ENCODE measurements at places on chromosomes 6 and 20. TPM values are rescaled to one million over a fixed set of nuclear protein-coding genes. Genes with fewer than 3 reads are reported as not detected.

Gene KIAA1755
- 0.37 TPM for polyA plus RNA-seq

- DNase-seq, result peak; percentile 69
These were observed 33.9 kb downstream of the SLC17A4 start for GRCh38 chr6:25788305-25788922.

DNA sequence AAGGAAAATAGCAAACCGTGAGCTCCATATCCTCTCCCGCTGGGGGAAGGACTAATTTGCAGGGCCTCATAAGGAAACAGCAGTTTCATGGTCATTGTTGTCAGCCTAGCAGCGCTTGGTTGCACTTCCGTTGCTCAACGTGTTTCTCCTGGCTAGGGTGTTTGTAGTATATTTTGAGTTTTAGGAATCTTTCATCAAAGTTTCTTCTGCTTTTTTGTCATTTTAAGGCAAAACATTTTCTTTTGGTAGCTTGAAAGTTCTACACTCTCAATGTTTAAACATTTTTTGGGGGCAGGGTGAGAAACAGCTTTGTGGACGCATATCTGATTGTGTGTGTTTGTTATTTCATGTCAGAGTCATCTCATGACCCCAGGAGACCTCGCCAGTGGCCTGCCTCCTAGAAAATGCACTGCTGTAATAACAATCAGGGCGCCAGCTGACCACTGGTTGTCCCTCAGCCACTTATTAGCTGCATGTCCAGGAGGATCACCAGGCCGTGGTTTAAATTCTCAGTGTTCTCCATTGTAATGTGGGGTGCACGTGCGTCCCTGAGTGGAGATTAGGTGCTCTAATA lies 20.6 kb downstream of the JARID2 start:
- peak; percentile 53 for DNase-seq

- no peak for DNase-seq
These were observed 13.2 kb upstream of the VAPB start for GRCh38 chr20:58375759-58376352.
